ENCODE measurements at places on chromosomes 5 and 9.

GRCh38 chr5:159817262-159818029 is 98.8 kb upstream of the ADRA1B start:
- peak; percentile 84 for DNase-seq

- no peak for DNase-seq
Measured at GRCh38 chr5:69261034-69261433, 26.3 kb downstream of the CDK7 start.

DNA sequence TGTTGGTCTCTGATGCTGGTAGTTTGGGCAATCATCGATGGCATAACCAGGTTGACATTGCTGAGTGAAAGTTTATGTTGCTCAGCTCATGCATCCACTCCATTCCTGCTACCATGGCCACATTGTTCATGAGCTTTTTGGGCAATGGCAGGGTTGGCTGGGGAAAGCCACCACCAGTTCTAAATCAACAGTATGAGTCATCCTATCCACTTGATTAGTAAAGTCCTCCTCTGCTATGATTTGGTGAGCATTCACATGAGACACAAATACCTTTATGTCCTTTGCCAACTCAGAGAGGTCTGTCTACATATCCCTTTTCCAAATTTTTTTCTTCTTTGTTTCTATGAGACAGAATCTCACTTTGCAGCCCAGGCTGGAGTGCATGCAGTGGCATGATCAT is 129.7 kb upstream of the FBN2 start:
- no peak for DNase-seq

DNA sequence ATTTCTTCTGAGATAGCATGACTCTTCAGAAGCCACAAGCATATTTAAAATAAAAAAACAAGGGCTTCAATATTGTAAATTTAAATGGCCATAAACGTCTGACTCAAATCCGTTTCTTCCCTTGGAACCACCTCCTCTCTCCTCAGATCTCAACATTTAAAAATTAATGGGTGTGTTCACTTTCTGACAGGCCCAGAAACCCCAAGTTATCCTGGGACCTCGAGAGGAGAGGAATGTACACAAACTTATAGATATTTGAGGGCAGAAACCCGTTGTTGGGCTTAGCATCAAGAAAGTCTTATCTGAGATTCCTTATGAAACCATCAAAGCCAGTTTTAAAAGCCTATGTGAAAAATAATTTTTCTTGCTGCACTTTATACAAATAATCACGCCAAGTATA is 29.2 kb downstream of the MLLT3 start:
- DNase-seq, result no peak

GRCh38 chr9:8477450-8477849 is 677.9 kb upstream of the DMAC1 start:
- DNase-seq, result no peak

- DNase-seq, result no peak
Measured at GRCh38 chr9:19511694-19512093, 102.9 kb downstream of the ACER2 start.

- DNase-seq, result peak; percentile 15
Measured at GRCh38 chr5:37533851-37534250, 154.7 kb downstream of the WDR70 start.

- DNase-seq, result no peak
Measured at GRCh38 chr5:81633891-81634290, 117.0 kb downstream of the SSBP2 start.

GRCh38 chr9:27382975-27383374 is 86.0 kb upstream of the EQTN start:
- no peak for DNase-seq

GRCh38 chr9:106779796-106780195 is 83.2 kb upstream of the ZNF462 start:
- no peak for DNase-seq

DNA sequence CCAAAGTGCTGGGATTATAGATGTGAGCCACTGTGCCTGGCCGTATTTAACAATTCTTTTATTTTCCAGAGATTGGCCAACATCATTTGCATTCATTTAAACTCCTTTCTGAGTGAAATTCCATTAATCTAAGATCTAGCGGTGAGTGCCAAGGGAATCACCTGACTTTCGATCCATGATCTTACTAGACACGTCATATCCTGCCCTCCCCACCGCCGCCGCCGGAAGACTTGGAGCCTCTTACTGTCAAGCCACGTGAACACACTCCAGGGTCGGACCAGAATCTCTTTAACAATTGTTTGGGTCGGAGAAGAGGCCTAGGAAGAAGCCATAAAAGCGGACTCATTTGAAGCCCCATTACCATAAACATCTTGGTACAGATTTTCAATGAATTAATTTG is 12.9 kb downstream of the INPP5E start:
- no peak for DNase-seq

- peak; percentile 91 for DNase-seq
Measured at GRCh38 chr5:127011153-127011552, 19.2 kb downstream of the MARCHF3 start.

DNA sequence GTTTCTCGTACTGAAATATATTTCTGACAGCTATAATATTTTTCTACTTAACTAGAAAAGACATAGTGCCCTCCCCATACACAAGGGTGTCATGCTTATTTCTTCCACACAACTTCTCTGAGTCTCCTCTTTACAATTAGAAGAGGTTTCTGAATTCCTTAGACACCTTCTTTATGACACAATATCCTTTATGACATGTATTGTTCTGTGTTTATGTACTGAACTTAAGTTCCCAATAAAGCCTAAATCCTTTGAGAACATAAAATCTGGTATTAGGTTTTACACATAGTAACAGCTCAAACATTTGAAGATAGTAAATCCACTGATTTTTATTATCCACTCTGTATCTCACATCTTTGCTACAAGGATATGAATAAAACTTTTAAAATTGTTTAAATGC is 32.5 kb downstream of the GRAMD2B start:
- no peak for DNase-seq

DNA sequence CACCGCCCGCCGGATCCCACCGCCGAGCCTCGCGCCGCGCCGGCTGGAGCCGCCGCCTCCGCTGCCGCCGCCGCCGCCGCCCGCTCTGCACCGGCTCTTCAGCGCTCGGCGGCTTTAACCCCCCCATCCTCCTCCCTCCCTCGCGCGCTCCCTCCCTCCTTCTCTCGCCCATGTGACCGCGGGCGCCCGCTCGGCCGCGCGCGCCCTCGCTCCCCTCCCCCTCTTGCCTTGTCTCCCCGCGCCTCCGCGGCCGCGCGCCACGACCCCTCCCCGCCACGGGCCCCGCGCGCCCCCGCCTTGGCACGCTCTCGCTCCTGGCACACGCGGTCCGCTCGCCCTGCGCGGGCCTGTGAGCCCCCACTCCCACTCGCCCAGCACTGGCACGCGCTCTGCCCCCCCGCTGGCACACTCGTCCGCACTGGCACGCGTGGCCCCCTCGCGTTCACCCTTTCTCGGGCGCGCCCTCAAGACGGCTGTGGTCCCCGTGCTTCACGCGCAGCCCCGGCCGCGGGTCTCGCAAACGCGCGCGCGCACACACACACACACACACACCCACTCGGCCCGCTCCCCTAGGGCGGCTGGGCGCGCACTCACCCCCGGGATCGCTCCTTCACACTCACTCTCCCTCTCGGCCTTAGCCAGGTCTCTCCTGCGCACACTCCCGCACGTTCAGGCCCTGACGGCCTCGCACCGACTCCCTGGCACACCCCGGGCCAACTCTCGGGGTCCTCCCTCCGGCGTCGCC is at the start of gene CNTFR:
Gene CNTFR (minus strand): TSS at position 89 of the 745 bp plus-strand sequence. CDS start 20,743 bp downstream, outside the sequence.
- DNase-seq, result no peak

DNA sequence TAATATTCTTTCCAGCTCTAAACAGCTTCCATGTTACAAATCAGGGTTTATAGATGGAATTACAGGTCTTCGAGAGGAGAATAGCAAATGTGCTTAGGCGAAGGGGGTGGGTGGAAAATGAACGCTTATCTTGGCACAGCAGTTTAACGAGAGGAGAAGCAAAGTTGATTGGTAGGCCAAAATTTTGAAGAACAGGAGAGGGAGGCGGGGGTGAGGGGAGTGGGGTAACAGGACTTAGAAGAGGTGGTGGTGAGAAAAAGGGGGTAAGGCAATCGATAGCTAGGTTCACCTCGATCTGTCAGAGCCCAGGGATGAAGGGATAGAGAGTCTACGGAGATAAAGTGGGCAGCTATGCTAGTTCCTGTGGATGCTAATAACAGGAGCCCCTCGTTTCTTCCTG is 764 bp downstream of the ANKRA2 start:
- no peak for DNase-seq

DNA sequence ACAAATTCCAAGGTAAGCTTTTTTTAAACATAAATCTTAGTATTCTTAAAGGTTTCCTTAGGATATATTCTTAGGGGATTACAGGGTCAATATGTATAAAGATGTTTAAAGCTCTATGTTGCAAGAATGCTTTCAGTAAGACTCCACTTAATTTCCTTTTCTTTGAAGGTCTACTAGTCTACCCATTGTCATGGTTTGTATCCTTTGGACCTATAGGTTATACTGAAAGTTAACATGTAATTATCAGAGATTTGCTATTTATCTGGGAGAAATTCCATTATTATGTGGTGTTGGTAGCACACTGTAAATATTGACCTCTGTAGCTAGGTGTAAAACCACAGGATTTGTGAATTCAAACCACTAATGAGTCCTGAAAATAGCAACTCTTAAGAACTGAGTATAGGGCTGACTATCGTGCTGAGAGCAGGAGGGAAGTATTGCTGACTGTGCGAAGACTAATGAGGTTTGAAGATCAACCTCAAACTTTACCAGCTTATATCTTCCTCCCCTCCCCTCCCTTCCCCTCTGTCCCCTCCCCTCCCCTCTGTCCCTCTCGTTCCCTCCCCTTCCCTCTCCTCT is 85.6 kb downstream of the GADD45G start:
- DNase-seq, result no peak

GRCh38 chr9:132982458-132982857 is 4.0 kb downstream of the GFI1B start:
- no peak for DNase-seq

GRCh38 chr5:165624166-165624946 is 2118.9 kb downstream of the MAT2B start:
- DNase-seq, result no peak

- DNase-seq, result no peak
Measured at GRCh38 chr5:122665051-122665450, 109.8 kb upstream of the SNX2 start.

DNA sequence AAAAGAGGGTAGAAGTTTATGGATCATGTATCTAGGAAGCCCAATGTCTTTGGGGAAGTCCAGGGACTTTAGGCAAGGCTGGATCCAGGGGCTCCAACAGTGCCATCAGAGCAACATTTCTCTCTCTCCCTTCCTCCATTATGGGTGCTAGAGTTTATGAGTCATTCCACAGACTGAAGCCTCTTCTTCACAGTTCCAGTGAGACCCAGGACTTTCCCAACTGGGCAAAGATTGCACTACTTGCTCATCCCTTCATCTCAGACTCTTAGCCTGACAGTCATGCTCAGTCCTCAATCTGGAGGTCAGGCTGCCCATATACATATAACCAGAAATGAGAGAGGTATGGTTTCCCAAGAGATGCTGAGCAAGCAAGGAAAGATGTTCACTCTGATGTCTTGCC is 110.7 kb downstream of the FEM1C start:
- no peak for DNase-seq

- DNase-seq, result no peak
Measured at GRCh38 chr5:152218694-152219093, 186.4 kb downstream of the NMUR2 start.

- no peak for DNase-seq
Measured at GRCh38 chr9:123542435-123543225, 186.6 kb downstream of the CRB2 start.

- DNase-seq, result no peak
Measured at GRCh38 chr9:85009251-85009650, 339.7 kb downstream of the NTRK2 start.

- peak; percentile 49 for DNase-seq
Measured at GRCh38 chr5:179343719-179344430, 1.4 kb downstream of the ADAMTS2 start.

DNA sequence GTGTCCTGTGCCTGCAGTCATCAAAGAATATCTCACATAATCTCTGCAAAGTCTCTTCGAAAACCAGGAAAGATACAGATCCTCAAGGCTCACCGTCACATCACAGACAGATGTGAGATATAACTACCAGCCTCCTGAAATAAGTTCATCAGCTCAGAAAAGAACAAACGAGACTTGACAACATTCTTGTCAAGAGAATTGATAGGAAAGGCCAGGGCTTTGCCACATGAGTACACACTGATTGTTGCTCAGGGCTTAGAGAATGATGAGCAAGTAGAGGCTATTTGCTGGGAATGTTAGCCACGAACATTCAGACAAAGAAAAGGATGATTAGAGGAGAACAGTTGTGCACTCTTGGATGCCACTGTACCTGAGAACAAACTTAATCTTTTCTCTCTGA is 535.1 kb downstream of the ELAVL2 start:
- no peak for DNase-seq

- DNase-seq, result no peak
Measured at GRCh38 chr5:9194509-9194908, 351.4 kb downstream of the SEMA5A start.

- DNase-seq, result no peak
Measured at GRCh38 chr9:127876026-127876763, 1.3 kb downstream of the AK1 start.

Data from LHCN-M2 (cell line).